ENCODE measurements at places on chromosomes 6 and 20.

DNA sequence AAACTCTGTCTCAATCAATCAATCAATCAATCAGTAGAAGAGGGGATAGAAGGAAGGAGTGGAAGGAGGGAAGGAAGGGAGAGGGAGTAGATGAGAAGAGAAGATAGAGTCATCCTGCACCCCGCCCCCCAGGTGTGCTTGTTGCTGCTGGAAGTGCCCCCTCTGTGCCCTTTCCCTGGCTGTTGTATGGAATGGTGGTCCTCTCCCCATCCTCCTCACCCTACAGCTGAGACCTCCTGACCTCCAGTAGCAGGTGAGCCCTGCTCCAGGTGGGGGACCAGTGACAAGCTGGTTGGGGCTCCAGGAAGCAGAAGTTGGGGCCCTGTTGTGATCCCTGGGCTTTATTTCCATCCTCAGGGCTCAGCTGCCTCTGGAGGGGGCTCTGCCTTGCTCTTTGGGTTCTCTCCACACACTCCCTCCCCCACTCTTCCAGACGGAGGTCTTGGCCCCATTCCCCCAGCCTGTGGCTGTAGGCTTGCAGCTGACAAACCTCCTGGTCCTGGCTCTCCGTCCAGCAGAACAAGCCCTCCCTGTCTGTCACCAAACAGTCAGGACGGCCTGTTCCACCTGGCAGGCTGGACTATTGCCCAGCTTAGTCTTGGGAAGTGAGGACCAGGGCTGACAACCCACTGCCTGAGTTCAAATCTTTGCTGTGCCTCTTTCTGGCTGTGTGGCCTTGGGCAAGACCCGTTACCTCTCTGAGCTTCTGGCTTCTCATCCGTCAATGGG, 26.0 kb upstream of the SCRT2 start:
- no peak for DNase-seq

DNA sequence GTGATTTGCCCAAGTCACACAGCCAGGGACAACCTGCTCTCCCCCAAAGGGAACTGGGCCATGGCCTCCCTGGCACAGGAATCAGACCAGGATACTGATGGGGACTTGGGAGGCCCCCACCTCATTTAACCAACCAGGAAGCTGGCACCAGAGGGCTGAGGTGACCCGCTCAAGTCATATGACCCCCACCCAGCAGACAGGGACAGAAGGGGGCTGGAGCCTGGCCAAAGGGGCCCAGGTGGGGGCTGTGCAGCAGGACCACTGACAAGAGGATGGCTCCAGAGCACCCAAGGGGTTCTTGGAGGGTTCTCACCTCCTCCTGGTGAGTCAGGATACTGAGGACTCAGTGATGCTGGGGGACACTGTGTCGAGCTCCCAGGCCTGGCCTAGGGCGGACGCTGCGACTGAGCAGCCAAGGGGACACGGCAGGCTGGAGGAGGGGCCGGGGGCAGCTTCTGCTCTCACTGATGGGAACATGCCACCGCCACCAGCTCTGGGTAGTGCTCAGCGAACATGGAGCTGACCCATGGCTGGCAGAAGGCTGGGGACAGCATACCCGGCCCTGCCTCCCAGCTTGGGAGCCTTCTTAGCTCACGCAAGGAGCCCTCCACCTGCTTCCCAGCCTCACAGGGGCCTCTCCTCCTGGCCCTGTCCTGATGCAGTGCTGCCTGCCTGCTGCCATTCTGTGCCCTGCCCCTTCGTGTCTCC, 1.2 kb downstream of the CST7 start:
- no peak for DNase-seq

DNA sequence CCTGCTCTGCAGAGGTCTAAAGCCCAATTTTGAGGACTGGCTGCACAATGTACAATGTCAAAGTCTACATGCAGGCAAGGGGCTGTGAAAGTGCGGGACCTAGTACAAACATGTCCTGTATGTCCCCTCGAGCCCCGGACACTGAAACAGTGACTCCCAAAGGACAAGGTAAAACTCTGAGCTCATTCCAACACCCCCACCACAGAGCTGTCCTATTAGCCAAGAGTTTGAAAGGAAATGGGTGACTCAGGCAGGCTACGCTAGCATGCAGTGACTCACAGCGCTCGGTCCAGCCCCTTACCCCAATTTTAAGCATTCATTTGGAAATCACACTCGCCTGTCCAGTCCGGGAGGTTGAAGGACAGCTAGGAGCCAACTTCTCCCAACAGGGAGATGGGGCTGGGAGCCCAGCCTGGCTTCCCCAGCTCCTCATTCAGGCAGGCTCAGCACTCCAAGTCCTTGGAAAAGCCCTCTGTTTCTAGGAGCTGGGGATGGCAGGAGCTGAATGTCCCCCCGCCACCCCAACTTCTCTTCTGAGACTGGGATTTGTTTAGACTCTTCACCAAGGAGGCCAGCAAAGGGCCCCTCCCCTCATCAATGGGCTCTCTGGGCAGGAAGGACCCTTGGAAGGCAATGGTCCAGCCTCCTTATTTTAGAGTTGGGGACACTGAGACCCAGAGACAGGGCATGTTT, 3.9 kb downstream of the SDC4 start:
- no peak for DNase-seq

- no peak for DNase-seq
These were observed 949 bp upstream of the SLC17A3 start for GRCh38 chr6:25874822-25875562.

DNA sequence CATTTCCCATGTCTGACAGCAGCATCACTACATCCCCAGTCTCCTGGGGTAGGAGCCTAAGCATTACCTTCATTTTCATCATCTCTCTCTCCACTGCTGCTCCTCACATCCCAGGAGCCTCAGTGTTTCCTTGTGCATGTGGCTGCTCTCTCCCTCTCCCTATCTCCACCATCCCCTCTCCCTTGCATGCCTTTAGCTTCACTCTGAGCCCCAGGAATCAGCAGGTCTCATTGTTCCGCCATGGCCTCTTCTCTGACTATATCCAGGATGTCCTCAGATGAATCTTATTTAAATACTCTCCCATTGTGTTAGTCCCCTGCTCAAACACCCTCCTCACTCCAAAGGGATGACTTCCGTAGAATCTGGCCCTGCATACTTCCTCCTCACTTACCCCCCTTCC, 79.4 kb downstream of the FAXC start:
- no peak for DNase-seq

DNA sequence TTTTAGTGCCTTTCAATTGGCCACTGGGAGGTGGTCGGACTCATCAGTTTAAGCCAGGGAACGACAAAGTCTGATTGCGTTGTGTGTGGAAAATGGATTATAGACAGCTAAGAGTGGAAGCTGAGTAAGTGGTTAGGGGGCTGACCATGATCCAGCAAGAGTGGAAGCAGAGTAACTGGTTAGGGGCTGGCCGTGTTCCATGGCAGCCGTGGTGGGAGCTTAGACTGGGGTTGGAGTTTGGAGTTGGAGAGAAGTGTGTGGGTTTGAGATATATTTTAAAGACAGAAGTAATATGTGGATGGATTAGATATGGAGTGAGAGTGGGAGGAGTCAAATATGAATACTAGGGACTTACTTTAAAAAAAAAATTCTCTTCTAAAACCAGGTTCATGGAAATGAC, 41.7 kb downstream of the LRRN4 start:
- DNase-seq = no peak

Data from stimulated activated CD4-positive, alpha-beta T cell treated with anti-CD3 and anti-CD28 coated beads, Interleukin-2, amount 100 ng/mL, for 48 hours (primary cell).